ENCODE measurements at places on chromosomes 2 and 18.

DNA sequence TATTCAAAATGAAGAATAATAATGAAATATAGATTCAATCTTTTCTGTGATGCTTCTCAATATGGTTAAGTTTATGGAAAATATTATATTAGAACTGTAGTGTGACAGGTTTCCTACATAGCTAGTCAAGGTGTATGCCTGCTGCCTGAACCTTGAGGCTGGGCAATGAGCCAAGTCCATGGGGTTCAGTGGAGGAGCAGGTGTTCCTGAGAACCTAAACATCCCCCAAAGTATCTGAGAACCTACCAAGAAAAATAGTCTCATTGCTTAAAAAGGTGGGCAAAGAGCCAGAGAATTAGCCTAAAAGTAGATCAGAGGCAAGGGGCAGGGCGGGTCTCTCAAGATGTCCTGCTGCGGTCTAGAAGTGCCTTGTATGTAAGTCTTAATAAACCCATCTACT lies 185.9 kb upstream of the SPHKAP start:
- H3K36me3 ChIP-seq: no peaks in the 10 kb centered on the region
- H3K4me3 ChIP-seq: no peak overlapping the region
- H3K27me3 ChIP-seq: no peaks in the 10 kb centered on the region

DNA sequence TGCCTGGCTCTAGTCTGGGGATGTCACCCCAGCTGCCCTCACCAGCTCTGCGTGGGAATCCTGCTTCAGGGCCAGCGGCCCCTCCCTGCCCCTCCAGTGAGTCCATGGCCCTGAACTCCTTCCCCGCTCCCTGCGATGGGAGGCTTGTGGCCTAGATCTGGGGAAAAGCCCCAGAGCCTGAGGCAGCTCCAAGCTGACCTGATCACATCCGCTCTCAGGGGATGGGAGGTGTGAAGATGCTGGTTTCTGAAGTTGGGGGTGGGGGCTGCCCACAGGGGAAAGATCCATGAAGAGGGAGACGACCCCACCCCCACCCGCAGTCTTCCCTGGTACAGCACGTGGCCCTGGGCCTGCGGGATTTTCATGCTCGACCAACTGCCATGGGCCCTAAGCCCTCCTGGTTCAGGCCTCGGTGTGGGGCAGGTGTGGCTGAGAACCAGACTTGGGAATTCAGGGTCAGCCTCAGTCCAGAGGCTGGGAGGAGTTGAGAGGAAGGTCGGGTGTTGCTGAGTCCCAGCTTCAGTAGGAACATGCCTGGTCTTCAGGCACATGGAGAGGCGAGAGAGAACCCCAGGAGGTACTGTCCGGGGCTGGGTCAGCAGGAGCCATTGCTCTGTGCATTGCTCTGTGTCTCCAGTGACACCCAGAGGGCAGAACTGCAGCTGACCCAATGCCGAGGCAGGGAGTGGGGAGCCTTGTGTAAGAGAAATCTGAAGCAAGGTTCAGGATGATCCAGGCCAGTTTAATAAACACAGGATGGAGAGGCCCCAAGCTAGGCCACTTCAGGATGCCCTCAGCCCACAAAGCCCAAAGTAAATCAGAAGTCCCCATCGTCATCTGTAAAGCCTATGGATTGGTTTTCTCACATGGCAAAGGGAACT lies 115.1 kb downstream of the CAPN13 start:
- no peak overlapping the region for H3K27ac ChIP-seq
- no peaks in the 10 kb centered on the region for H3K27me3 ChIP-seq
- H3K36me3 ChIP-seq: no peaks in the 10 kb centered on the region
- no peaks in the 10 kb centered on the region for H3K4me1 ChIP-seq
- H3K4me3 ChIP-seq: no peak overlapping the region

DNA sequence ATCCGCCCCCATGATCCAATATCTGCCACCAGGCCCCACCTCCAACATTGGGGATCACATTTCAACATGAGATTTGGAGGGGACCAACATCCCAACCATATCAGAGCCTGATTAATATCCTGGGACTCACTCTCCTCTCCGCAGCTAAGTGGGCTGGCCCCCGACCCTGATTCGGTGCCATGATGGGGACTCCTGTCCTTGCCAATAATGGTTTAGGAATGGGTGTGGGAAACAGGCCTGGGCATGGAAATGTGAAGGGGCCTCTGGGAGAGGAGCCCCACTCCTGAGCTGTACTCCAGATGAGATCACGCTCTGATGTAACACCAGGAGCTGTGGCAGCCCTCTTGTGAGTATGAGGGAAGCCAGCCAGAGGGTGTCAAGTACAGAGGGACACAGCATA lies 77.3 kb upstream of the SMAD7 start:
- no peak overlapping the region for H3K27ac ChIP-seq
- peaks cover 3% of the 10 kb centered on the region for H3K27me3 ChIP-seq

DNA sequence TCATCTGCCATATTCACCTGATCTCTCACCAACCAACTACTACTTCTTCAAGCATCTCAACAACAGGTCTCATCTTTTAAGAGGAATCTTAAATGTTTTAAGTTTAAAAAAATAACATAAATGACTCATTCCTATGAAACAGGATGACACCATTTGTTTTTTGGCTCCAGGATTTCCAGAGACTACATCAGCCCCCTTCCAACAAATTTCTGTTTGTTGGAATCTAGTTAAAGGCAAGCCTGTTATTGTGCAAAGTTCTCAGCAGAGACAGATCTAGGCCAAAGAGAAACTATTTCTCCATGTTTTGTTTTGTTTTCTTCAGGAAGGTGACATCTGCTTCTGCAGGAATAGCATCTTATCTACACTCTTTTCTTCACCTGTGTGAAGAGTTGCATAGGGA lies 204.8 kb upstream of the SH3BP4 start:
- no peak overlapping the region for H3K4me3 ChIP-seq
- no peak for DNase-seq
- no peaks in the 10 kb centered on the region for H3K36me3 ChIP-seq
- H3K27ac ChIP-seq: no peak overlapping the region
- peaks cover 16% of the 10 kb centered on the region for H3K27me3 ChIP-seq

DNA sequence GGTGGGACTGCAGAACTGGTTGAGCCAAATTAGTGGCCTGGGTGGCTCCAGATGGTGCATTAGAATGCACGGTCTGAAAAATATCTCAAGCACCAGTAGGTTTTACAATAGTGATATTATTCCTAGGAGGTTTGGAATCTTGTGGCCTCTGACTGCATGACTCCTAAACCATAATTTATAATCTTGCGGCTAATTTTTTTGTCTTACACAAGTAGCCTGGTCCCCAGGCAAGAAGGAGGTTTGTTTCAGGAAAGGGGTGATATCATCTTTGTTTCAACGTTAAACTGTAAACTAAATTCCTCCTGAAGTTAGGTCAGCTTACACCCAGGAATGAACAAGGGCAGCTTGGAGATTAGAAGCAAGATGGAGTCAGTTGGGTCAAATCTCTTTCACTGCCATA lies 98.9 kb upstream of the ARL4C start:
- no peaks in the 10 kb centered on the region for H3K36me3 ChIP-seq
- H3K27ac ChIP-seq: no peak overlapping the region
- DNase-seq: no peak
